ENCODE measurements at places on chromosomes 16 and 17.
A peak's percentile ranks its signal among the peaks of the same experiment; 100 is the strongest.

DNA sequence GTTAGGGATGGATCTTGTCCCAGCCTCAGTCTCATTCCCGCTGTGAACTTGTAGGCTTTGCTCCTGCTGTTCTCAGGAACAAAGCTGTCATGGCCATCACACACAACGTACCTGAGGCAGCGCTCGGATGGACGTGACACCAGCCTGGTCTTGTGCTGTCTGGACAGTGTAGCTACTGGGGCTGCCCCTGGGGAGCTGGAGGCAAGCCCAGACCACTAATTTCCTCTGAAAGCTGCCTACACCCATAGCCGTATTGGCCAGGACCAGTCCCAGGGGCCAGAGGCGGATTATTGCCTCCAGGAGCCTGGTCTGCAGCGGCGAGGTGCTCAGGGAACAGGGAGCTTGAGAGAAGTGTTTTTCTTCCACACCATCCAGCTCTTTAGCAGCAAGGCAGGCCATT lies 11.7 kb downstream of the ZNHIT3 start:
- no peak for DNase-seq

DNA sequence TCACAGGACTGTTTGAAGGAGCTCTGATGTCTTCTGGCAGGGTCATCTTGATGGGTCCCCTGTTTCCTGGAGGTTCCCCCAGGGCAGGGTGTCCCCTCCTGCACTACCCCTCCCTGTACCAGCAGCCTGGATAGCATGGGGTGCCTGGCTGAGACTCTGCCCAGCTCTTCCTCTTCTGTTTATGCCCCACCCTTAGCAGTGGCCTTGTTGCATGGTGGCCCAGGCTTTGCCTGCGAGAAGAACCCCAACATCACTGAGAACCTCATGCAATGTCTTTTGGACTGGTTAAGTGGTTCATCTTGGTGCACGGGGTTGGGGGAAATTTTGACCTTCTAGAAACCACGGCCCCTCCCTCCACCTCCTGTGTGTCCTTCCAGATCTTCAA lies 121.8 kb downstream of the IRX3 start:
- no peak for DNase-seq

GRCh38 chr16:30623536-30624283 lies 13.5 kb upstream of the ZNF689 start:
- no peak for DNase-seq

- DNase-seq: no peak
Observed at GRCh38 chr16:65176603-65177002, 54.7 kb upstream of the CDH11 start.

DNA sequence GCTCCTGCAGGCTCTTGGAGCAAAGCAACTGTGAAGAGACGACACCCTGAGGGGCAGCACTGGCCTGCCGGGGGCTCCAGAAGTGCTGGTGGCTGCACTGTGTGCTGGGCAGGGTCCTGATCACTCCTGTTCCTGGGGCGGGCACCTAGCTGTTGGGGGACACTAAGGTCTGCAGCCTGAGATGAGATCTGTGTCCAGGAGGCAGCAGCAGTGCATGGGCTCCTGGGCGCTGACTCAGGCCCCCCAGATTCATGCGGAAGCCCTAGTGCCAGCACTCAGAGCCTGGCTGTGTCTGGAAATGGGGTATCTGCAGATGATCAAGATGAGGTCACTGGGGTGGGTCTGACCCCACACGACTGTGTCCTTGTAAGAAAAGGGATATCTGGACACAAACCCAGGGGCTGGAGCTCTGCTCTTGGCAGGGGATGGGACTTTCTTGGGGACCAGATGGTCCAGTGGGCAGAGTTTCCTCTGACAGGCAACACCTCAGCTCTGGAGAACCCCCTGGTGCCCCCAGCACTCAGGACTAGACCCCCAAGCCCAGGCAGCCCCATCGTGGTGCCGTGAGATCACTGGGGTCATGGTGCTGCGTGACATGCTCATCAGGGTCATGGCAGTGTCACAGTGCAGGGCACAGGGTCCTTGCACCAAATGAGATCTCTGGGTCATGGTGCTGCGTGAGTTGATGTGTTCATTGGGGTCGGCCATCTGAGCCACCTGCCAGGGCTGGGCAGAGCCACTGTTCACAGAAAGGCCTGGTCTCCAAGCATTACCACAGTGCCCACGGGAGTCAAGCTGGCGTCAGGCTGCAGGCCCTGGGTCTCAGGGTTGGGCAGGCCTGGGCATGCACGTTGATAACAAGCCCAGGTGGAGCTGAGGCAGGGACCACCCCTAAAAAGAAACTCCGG lies 9.5 kb downstream of the FAAP100 start:
- no peak for DNase-seq

GRCh38 chr17:30134551-30134950 lies 17.9 kb downstream of the NSRP1 start:
- DNase-seq: no peak

- DNase-seq: no peak
Observed at GRCh38 chr16:50065241-50065623, 538 bp upstream of the HEATR3 start.

- DNase-seq: no peak
Observed at GRCh38 chr17:31413874-31414549, 22.5 kb downstream of the RAB11FIP4 start.

- no peak for DNase-seq
Observed at GRCh38 chr16:29743475-29743826, 2.3 kb downstream of the C16orf54 start.

- peak; percentile 45 for DNase-seq
Observed at GRCh38 chr17:2215616-2216364, 87.8 kb downstream of the SMG6 start.

GRCh38 chr16:8888951-8889892 lies 7.1 kb downstream of the LITAFD start:
- DNase-seq: no peak

- no peak for DNase-seq
Observed at GRCh38 chr17:54085934-54086333, 263.2 kb downstream of the KIF2B start.

Measured in activated T-cell treated with anti-CD3 and anti-CD28 coated beads for 48 hours (primary cell).